Kidney (tissue), 22 donors: ENCODE measurements at places on chromosomes 5 and 9.

GRCh38 chr9:96884443-96884842 lies 30.1 kb upstream of the ZNF782 start:
- no peak for DNase-seq

DNA sequence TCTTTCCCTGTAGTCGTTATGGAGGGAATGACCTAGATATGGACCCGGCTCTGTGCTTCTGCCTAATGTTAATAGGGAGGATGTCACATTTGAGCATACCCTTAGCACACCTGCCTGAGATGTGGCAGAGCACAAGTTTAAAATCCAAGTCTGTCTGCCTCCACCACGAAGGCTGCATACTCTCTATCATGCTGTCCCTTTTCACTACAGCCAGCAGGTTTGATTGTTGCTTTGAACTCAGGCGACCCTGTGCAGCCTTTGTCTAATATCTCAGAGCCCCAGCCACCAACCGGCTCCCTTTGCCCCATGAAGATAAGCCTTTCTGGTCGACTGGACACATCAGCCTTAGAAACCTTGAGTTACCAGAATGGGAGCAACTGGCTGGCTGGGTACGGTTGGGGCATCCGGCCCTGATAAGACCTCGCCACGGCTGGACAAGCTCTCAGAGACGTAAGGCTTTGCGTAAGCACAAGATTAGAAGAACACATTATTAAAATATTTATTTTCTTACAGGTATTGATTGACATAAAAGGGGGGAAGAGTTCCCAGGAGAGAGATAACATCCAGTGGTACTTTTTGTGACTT lies 222.0 kb upstream of the TRIM32 start:
- DNase-seq, result no peak

GRCh38 chr5:135269931-135270421 lies 129.1 kb downstream of the MACROH2A1 start:
- DNase-seq, result peak; percentile 36

- no peak for DNase-seq
Measured at GRCh38 chr9:97770808-97771372, 73.8 kb upstream of the XPA start.

GRCh38 chr5:131709043-131709442 lies 74.0 kb upstream of the RAPGEF6 start:
- DNase-seq, result no peak
